ENCODE measurements at places on chromosomes 5 and 9.
A peak's percentile ranks its signal among the peaks of the same experiment; 100 is the strongest.

- DNase-seq = no peak
These were observed 57.1 kb downstream of the BARX1 start for GRCh38 chr9:93898026-93898425.

- DNase-seq = peak; percentile 61
These were observed 7.4 kb downstream of the KLF9 start for GRCh38 chr9:70407081-70407503.

GRCh38 chr5:167245868-167246267 lies 1045.6 kb upstream of the WWC1 start:
- peak; percentile 51 for DNase-seq

DNA sequence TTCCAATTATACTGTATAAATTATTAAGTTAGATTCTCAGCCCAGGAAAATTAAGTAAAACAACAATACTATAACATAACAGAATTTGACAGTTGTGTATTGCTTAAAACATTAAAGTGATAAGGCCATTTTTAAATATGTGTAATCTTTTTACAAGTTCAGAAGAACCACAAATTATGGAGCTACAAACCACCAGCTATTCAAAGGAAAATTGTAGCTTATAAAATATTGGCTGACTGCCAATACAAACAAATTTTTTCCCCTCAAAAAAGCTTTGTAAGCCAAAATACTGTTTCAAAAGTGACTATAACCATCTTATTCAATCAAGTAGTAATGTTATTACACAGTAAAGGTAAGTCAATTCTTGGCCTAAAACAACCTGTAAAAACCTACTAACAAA lies 21.9 kb downstream of the STRBP start:
- peak; percentile 20 for DNase-seq

DNA sequence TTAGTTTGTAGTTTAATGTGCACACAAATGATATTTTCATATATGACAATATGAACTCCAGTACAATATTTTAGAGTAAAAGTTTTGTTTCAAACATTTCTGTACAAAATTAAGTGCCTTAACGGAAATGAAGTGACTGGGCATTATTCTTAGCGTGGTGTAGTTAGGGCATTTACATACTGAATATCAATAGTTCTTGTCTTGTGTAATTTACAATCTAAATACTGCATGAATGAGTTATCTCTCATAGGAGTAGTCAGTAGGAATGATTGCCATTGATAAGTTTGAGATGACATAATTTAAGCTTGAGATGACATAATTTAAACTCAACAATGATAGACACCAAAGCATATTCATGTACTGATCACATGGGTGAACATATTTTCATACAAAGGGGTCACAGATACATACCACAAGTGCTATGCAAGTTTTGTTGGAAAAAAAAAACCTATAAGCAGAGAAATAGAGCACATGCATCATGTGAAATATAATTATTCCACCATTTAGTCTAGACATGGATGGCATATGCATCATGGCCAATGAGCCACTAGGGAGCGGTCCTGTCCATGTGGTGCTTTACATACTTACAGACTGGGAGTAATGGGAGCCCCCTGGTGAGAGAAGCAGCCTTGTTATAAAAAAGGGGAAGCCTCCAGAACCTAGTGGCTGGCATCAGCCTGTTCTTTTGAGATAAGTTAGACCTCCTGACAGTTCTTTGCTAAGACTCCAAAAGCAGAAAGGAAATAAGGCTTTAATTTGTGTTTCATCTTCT lies 1523.9 kb downstream of the MAT2B start:
- DNase-seq = no peak

DNA sequence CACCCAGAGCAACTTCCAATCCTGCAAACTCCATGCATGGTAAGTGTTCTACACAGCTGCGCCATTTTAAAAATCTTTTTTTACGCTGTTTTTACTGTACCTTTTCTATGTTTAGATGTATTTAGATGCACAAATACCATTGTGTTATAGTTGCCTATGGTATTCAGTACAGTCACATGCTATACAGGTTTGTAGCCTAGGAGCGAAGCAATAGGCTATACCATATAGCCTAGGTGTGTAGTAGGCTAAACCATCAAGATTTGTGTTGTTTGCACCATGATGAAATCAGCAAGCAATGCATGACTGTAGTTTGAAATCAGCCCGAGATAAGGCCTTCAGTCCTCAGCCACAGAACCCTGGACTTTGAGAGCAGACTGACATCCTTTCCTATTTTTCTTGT lies 101.2 kb downstream of the LIX1 start:
- no peak for DNase-seq

- no peak for DNase-seq
These were observed 11.9 kb upstream of the TNIP1 start for GRCh38 chr5:151092762-151093161.

- DNase-seq = no peak
These were observed 1599.2 kb downstream of the MAT2B start for GRCh38 chr5:165104611-165105010.

GRCh38 chr9:5382479-5382878 lies 42.8 kb upstream of the RLN1 start:
- DNase-seq = no peak
